ENCODE measurements at places on chromosomes 7 and 10.

- DNase-seq, result no peak
These were observed 336.6 kb upstream of the KIAA1217 start for GRCh38 chr10:23872290-23872689.

GRCh38 chr7:8499128-8499527 is 65.7 kb downstream of the NXPH1 start:
- DNase-seq, result no peak

DNA sequence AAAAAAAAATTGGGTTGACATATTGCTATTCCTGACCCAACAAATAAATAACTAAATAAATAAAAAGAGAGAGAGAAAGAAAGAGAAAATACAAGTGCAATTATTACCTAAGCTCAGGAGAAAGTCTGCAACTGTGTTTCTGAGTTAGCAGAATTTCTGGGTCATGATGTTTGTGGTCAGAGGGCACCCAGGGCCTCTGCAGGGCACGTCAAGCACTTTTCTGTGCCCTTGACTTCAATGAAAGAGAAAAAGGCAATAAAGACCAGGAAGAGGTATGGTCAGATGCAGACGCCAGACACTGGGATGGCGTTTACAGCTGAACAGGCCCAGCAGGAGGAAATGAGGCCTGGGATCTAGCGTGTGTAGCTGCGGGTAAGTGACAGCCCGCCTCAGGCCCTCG is 160.9 kb upstream of the GDF10 start:
- DNase-seq, result no peak

DNA sequence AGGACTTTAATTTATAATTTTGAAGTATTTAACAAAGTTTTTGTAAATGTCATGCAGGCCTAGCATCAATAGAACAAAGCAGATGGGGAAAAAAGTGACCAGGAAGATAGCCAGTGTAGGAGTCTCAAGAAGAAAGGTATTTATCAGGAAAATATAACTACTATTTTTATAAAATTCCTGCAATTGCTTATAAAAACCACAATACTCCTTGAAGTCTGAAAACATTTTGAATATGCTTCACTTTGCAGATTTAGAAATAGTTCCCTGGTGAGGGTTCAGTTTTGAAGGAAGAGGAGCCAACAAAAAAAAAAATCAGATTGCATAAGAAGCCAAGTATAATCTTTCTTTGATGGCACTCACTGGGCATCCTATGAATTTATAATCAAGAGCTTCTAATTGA is 34.1 kb downstream of the MTERF1 start:
- DNase-seq, result no peak

- no peak for DNase-seq
These were observed 79.7 kb downstream of the GLRX3 start for GRCh38 chr10:130215931-130216231.

DNA sequence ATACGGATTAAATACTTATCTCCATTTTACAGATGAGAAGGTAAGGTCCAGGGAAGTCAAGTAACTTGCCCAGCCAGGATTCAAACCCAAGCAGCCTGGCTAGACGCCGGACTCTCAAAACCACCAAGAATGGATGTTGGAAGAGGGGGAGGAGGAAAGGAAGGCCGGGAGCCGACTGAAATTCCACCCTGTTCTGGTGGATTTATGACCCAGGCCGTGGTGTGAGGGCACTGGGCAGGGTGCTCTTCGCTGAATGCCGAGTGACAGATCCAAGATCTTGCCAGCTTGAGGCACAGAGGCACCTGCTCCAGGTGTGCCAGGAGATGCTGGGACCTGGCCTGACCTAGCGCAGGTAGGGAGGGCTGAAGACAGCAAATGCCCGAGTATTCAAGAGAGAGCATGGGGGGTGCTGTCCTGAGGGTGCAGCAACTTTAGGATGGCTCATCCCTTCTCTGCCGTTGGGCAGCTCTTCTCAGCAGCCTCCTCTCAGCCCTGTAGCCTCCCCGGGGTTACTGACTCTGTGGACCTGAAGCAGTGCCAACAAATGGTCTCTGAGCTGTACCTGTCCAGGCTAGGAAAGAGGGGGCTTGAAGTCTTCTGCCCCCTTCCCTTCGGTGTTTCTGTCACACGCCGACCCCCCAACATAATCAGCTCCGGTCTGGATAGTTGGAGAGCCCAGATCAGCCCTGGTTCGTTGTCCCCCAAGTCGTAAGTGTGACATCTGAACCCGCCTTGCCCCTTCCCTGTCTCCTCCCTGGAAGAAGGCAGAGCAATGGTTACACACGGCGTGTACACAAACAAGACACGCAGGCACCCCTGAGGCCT is 713 bp downstream of the LOXL4 start:
- DNase-seq, result no peak

DNA sequence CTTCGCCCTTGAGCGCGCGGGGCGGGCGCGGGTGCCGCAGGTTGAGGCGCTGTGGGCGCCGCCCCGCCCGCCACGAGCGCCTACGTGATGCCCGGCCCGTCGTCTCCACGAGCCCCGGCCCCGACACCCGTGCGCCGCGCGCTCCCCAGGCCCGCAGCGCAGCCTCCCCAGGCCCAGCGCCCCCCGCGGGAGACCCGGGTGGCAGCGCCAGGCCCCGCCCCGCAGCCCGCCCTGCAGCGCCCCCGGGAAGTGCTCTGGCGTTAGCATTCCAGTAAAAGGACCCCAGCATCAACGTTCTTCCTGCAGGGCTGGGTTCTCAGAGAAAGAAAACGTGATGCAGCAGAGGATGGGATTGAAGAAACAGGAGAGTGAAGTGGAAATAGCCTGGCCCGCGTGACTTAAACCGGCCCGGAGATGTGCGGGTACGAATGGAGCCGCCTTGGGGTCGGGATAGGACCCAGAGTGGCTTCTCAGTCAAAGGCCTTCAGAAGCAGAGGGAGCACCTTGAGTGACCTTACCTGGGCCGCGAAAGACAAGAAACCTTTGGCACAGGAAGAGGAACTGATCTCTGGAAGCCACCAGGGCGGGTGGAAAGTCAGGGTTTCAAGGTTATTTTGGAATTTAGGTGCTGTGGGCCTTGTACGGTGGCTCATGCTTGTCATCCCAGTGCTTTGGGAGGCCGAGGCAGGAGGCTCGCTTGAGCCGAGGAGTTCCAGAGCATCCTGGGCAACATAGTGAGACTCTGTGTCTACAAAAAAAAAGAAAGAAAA is 1.8 kb downstream of the PFKP start:
- DNase-seq, result peak; percentile 58

Data from frontal cortex (tissue), 4 donors.